AG10803 (cell line): ENCODE measurements at places on chromosomes 3 and 15.

GRCh38 chr3:104764496-104764895 lies 602.2 kb upstream of the ALCAM start:
- DNase-seq: no peak

- DNase-seq: no peak
These were observed 56.0 kb upstream of the KCNMB2 start for GRCh38 chr3:178480274-178480673.

DNA sequence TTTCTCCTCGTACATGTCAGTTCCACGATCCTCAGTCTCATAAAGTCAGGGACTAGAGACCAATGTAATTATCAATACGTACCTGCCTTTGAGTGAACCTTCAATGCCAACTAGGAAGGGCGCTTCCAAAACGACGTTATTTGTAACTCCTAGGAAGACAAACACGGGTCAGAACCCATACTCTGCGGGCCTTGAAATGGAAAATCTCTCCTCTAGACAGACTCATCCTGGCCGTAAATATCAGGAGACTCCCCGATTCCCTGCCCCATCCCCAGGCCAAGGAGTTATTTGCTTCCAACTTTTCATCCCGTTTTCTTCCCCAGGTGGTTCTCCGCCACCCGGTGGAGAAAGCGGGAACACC lies 578 bp downstream of the OIP5 start:
- DNase-seq: peak; percentile 49

- DNase-seq: no peak
These were observed 84.2 kb upstream of the LRTM1 start for GRCh38 chr3:55012091-55012490.

DNA sequence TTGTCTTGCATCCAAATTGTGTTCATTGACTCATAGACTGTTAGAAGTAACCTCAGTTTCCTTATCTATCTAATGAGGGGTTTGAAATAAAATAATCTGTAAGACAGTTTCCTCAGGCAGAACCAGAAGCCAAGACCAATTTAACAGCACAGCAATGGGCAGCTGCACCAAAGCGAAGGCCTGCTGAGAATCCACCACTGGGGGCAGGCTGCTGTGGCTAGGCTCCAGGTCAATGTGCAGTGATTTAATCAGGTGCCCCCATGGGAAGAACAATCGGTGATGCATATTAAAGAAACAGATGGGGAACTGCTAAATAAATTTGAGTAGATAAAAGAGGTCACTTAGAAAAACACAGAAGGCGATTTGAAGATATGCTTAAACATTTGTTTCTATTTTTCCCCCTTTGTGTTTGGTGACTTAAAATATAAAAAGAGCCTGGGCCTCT lies 28.0 kb upstream of the TMOD3 start:
- peak; percentile 19 for DNase-seq

- no peak for DNase-seq
These were observed 271.7 kb downstream of the PDZRN3 start for GRCh38 chr3:73352841-73353645.

- peak; percentile 13 for DNase-seq
These were observed 24.3 kb downstream of the CACNA2D3 start for GRCh38 chr3:54146506-54147239.

GRCh38 chr3:6417174-6417573 lies 443.7 kb upstream of the GRM7 start:
- DNase-seq: no peak

DNA sequence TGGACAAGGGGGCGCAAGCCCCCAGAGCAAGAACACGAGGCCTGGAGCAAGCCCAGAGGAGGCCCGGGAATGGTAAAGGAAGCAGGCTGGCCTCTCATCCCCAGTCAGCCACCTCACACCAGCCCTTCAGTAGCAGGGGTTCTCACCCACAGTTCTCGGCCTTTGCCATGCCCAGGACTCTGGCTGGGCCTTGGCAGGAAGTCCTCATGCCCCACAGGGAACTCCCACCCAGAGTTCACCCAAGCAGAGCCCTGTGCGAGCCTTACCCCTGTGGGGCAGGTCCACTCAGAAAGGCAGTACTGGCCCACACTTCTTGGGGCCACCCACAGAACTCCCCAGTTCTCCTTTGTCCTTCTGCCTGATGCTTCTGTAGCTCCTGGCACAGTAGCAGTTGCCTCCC lies 30.3 kb downstream of the CYP11A1 start:
- no peak for DNase-seq

- DNase-seq: no peak
These were observed 113.1 kb downstream of the TIGIT start for GRCh38 chr3:114406922-114407321.

GRCh38 chr3:123327956-123328850 lies 120.7 kb downstream of the ADCY5 start:
- no peak for DNase-seq

DNA sequence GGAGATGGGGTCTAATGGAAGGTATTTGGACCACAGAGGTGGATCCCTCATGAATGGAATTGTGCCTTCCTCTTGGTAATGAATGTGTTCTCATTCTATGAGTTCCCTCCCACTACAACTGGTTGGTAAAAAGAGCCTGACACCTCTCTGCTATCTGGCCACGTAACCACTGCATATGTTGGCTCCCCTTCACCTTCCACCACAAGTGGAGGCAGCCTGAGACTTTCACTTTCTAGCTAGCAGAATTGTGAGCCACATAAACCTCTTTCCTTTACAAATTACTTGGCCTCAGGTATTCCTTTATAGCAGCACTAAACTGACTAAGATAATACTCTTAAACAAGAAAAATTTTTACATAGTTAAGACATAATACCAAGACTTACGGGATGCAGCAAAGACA lies 155.3 kb downstream of the NR1I2 start:
- peak; percentile 1 for DNase-seq

DNA sequence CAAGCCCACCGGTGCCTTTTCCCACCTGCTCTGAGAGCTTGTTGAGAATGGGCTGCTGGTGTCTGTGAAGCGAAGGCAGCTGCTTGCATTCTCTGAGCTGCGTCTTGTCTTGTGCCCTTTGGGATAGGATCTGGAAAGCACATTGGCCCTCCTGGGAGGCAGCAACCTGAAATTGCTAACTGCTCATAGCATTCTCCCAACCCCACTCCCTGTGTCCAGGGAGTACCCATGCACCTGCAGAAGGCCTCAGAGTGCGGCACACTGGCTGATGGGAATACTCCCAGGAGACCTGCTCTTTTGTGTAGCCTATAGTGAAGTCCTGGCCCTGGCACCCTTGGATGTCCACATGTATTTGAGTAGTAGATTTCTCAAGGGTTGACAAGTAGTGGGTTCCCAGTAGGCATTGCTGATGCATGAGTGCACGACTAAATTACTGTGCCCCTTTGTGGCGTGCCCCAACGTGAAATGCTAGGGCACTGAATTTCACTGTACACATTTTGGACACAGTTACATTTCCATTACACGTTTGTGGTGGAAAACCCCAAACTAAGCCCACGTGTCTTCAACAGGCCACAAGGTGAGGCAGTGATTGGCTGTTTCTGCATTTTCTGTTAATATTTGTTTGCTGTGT lies 3.7 kb downstream of the EPHB1 start:
- DNase-seq: no peak

DNA sequence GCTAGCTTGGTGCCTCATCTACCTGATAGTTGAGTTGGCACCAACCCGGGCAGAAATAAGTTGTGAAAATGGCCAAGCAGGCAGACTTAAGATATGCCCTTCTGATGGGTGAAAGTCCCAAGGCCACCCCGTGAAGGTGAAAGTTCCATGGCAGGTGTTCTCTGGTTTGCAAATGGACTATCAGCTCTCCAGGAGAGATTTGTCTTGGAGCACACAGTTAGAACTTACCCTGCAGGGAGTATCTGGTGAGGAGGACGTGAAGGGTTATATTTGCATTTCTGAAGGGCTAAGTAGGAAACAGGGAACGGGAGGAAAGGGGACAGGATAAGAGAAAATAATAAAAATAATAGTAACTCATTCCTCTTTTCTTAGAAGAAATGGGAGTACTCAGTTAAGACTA lies 220.5 kb downstream of the TP63 start:
- DNase-seq: no peak
